ENCODE measurements at places on chromosomes 6 and 20.

GRCh38 chr6:3663081-3663480 is 88.4 kb downstream of the PXDC1 start:
- no peak for DNase-seq

DNA sequence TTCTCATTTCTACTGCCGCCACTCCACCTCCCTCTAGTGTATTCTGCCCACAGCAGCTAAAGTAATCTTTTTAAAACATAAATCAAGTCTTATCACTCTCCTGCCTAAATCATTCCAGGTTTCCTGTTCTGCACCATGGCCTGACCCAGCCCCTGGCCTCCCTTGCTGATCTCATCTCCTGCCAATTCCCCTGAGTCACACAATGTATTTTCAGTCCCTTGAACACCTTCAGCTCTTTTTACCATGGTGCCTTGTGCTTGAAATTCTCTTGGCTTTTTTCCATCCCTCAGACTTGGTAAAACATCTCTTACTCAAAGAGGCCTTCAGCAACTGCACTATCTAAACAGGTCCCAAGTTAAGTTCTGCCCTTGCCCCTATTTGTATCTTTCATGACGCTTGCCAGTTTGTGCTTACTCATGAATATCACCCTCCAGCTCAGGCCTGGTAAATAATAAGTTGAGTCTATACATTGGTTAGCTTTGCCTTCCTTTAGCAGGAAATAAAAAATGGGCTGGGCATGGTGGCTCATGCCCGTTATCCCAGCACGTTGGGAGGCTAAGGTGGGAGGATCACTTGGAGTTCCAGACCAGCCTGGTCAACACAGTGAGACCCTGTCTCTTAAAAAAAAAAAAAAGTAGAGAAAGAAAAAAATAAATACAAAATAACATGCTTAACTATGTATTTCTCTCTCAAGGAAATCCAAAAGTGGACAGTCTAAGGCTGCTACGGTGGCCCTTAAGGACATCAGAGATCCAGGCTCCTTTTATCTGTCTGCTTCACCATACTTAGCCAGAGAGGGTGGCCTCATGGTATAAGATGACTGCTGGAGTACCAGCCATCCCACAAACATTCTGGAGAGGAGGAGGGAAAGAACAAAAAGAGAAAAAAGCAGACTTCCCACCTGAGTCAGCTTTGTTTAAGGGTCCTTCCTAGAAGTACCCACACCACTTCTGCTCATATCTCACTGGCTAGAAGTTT is 62.2 kb downstream of the ARFGEF2 start:
- DNase-seq, result no peak

- DNase-seq, result no peak
These were observed 68.8 kb downstream of the PYGB start for GRCh38 chr20:25316506-25317190.

DNA sequence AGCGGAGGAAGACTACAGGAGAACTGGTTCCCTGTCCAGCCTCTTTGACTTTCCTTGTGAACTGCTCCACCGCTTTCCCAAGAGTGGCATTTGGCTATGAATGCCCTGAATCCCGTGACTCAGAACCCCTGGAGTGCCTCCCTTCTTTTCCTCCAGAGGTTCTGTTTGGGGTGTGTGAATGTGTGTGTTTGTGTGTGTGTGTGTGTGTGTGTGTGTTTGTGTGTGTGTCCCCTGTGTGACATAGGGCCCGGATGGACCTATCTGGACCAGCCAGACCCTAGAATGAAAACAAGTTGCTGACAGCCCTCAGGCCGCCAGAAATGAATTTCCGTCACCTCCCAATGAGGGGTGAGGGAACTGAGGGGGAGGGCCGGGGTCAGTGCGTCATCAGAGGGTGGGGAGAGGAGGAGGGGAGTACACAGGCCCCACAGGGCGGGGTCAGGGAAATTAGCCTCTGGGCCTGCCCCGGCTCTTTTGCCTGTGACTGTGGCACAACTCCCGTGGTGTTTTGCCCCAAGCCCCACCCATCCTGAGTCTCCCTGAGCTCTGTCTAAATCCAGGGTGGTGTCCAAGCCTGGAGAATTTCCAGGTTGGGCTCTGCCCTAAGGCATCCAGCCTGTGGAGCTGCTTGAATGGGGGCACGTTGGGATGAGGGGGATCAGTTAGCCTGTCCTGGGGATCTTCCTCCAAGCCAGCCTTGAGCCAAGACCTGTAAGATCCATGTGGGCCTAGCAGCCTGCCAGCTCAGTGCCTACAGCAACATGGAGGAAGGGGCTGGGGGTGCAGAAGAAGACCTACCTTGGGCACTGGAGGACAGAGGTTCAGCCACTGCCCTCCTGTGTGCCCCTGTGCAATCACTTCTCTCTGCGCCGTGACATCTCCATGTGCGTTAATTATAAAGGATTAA is 15.2 kb upstream of the MRPS18A start:
- peak; percentile 98 for DNase-seq

GRCh38 chr6:110587328-110587727 is 110.9 kb upstream of the SLC22A16 start:
- DNase-seq, result no peak

- DNase-seq, result no peak
These were observed 119.2 kb downstream of the SYCP2 start for GRCh38 chr20:59813948-59814839.

DNA sequence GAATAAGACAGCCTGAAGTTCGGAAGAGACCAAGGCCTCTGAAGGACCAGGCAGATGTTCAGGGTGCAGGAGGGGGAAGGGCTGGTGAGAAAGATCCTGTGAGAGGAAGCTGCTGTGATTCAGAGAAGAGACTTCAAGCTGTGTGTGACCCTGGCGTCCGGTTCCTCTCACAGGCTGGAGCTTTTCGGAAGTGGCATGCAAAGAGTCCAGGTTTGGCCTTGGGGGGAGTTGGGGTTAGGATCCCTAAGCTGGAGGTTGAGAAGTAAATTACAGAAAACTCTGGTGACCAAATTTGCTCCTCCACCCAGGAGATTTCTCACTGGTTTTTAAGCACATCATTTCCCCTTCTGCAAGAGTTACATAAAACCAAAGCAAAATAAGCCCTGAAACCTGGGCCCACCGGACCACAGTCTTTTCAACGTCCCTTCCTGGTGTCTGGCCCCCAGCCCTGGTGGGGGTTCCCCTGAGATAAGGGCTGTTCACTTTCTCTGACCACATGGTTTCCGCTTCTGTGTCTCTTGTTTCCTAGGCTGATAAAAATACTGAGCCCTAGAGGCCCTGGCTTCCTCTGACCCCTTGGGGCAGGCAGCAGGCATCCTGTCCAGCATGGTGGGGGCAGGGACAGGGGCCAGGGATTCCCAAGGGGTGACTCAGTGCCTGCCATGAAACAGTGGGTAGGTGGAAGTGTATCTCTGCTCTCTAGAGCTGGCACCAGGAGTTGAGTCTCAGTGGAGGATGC is 12.0 kb upstream of the LTA start:
- DNase-seq, result no peak

GRCh38 chr6:36769183-36769675 is 70.0 kb downstream of the CPNE5 start:
- DNase-seq, result no peak

DNA sequence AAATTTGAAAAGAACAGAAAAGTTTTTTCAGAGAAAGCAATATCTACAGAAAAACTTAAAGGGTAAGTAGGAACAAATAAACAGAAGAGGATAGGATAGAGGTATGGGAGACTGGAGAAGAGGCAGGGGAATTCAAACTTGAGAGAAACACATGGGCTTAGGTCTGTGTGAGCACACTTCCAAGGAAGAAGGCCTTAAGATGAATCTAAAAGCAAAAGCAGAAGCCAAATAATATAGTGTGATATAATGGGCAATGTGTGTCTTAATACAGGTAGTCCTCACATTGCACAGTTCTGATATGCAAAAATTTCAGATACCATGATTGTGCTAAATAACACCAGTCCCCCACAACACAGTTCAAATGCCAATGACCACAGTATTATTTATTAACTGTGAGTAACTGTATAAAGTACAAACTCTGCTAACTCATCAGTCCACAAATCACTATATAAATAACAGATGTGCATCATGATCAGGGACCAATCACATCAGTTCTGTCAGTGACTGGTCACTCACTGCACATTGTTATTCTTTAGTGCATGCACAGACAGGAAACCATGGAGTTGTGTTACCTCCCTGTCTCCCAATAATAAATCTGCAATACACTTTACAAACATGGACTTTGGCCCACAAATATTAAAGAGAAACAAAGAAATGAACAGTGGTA is 18.6 kb downstream of the SNX14 start:
- DNase-seq, result no peak

DNA sequence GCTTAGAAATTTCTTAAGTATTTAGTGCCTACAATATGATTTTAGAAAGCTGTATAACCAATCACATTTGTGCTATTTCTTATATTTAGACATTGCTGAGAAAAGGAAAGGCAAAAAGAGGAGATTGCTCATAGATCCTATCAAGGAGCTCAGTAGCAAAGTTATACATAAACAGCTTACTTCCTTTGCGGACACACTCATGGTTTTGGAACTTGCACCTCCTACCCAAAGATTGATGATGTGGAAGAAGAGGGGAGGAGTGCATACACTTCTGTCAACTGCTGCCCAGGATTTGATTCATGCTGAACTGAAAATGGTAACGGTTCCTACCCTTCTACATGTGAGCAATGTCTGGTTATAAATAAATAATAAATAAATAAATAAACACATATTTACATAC is 16.7 kb downstream of the RAD21L1 start:
- no peak for DNase-seq

- DNase-seq, result no peak
These were observed 867 bp upstream of the AKAP7 start for GRCh38 chr6:131134220-131134979.

DNA sequence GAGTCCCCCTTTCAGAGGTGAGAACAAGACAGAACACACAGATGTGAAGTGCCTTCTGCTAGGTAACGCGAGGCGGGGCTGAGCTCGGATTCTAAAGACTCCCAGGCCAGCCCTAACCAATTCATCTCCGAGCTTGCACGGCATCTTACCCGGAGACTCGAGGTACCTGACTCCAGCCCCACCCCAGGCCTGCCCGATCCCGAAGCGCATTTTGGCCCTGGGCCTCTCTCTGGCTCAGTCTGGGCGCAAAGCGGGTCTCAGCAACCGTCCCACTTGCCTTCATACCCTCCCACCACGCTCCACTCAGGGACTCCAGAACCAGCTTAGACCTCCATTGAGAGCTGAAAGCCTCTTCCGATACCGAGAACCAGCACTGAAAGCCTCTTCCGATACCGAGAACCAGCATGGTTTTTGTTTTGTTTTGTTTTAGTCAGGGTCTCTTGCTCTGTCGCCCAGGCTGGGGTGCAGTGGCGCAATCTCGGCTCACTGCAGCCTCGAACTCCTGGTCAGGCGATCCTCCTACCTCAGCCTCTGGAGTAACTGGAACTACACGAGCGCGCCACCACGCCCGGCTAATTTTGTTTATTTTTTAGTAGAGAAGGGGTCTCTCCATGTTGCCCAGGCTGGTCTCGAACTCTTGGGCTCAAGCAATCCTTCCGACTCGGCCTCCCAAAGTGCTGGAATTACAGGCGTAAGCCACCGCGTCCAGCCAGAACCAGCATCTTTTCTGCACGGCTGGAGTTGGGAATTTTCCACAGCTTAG is 557 bp upstream of the DYNLRB1 start:
- DNase-seq, result peak; percentile 90

- DNase-seq, result no peak
These were observed 240.8 kb downstream of the PLCB1 start for GRCh38 chr20:8372824-8373380.

- DNase-seq, result no peak
These were observed 58.7 kb downstream of the VAPB start for GRCh38 chr20:58447511-58448391.

- DNase-seq, result no peak
These were observed 6.6 kb downstream of the CCN5 start for GRCh38 chr20:44721785-44722054.

GRCh38 chr6:69378326-69378725 is 418.5 kb downstream of the LMBRD1 start:
- DNase-seq, result no peak

- DNase-seq, result no peak
These were observed 27.9 kb downstream of the CDYL start for GRCh38 chr6:4804095-4804494.

DNA sequence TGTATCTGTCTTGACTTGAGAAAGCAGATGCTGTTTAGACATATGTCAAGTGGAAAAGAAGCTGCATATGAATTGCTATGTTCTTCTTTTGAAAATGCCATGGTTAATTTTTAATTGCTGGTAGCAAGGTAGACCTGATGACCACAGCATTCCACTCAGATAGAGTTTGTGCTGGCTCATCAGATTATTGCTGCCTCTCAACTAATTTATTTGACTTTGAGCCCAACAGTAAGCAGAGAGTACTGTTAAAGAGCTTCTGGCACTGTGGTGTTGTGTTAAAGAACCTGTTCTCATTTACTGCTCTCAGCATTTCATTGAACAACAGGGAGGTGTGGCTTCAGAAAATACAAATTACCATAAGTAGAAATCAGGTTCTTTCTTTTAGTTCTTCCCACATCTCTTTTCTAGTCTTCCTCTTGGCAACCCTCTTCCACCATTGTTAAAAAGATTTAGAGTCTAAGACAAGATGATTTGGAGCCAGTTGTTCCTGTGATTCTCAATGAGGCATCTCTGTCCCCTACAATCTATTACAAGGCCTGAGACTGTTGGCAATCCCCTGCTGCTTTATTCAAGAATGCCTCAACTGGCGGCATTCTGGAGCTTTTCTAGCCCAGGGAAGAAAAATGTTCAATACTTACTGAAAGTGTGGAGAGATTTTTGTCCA is 967.6 kb upstream of the GJE1 start:
- DNase-seq, result no peak

DNA sequence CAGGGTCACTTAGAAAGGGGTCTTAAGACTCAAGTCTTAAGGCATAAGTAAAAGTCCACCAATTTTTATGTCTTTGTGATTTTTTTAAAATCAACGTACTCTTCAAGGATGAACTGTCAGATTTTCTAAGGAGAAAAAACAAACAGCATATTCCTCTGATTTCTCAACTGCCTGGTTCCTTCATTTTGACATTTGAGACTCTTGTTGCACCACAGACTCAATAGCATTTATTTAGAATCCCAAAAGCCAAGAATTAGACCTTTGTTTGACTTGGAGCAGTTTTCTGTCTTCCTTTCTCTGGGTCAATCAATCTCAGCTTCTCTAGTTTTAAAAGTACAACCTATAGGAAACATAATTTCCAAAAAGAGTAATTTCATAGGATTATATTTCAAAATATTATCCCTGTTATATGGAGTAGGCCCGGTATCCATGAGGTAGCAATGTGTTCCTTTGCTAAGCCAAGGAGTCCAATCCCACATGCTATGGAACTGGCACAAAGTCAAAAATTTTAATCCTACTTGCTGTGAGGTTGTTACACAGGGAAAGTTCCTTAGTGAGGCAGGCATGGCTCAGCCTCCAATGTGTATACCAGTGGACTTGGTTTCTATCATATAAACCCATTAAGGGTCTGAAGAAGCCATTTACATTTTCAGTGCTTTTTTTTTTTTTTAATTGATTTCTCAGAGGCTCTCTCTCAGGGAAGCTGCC is 405.7 kb downstream of the KIF16B start:
- DNase-seq, result no peak

GRCh38 chr20:6942266-6942665 is 174.8 kb downstream of the BMP2 start:
- no peak for DNase-seq

GRCh38 chr6:57267586-57268293 is 45.6 kb upstream of the RAB23 start:
- no peak for DNase-seq

Data from lower leg skin (tissue), 4 donors.